ENCODE measurements at places on chromosomes 3 and 15.
A peak's percentile ranks its signal among the peaks of the same experiment; 100 is the strongest.

DNA sequence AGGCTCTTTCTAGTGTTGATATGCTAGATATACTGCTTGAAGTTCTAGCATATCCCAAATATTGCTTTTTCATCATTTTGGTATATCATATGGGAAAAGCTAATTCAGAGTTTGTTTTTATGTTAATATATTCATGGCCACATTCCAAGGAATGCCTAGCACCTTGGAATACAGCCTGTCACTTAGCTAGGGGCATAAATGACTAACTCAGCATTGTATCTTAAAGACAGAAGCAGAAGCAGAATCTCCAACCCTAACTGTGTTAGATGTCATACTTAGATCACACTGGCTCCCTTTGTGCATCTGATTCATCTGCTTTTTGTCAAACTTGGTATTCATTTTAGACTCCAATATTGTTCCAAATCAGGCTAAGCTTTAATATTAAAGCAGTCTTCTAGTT is 130.8 kb upstream of the TSPAN3 start:
- no peak for DNase-seq

- no peak for DNase-seq
Observed at GRCh38 chr3:73661265-73661664, 36.5 kb upstream of the PDZRN3 start.

DNA sequence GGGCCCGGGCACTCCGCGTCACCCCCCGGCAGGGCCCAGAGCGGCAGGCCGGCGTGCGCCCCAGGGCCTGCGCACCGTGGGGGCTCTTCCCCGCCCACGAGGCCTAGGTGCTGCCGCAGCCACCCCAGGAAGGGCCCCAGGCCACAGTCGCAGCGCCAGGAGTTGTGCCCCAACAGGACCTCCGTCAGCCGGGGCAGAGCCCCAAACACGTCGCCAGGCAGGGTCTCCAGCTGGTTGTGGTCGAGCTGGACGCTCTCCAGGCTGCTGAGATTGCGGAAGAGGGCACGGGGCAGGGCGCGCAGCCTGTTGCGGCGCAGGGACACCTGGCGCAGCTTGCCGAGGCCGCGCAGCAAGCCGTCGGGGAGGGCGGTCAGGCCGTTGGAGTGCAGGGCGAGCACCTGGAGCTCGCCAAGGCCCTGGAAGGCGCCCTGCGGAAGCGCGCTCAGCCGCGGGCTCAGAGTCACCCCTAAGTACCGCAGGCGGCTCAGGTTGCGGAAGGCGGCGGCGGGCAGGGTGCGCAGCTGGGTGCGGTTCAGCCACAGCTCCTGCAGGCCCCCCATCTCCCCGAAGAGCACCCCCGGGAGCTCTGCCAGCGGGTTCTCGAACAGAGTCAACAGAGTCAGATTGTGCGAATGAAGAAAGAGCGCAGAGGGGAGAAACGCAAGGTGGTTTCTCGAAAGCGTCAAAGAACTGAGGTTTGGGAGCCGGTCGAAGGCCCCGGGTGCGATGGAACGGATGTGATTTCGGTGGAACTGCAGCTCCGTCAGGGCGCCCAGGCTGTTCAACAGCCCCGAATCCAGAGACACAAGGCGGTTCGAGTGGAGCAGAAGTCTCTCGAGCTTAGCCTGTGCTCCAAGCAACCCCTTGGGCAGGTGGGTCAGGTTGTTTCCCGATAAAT is 2.0 kb downstream of the GP5 start:
- peak; percentile 48 for DNase-seq

GRCh38 chr3:1766384-1766783 is 332.3 kb upstream of the CNTN4 start:
- DNase-seq, result no peak

DNA sequence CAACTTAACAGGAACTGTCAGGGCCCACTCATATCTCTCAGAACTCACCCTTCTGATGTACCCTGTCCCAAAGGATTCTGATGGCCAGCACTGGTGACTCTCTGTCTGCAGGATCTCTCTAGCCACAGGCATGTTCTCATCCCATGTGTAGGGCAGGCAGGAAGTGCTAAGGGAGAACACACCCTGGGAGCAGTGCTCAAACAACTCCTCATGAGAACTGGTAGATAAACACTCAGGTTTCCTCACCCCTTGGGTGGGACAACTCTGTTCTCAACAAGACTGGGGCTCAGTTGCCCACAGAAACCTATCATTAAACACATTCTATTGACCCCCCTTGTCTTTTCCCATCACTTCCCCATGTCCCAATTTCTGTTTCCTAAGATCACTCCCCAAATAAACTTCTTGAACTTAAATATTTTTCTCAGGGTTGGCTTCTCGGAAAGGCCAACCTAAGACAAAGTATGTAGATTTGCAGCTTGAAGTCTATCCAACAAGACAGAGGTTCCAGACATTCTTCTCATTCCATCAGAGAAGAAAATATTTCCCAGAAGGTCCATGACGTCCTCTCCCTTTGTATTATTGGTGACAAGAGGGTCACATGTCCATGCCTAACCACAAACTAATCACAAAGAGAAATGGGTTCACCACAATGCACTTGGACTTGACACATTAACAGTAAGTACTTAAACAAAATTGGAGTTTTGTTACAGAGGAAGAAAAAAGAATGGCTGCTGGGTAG is 276.6 kb upstream of the GADL1 start:
- DNase-seq, result peak; percentile 2

DNA sequence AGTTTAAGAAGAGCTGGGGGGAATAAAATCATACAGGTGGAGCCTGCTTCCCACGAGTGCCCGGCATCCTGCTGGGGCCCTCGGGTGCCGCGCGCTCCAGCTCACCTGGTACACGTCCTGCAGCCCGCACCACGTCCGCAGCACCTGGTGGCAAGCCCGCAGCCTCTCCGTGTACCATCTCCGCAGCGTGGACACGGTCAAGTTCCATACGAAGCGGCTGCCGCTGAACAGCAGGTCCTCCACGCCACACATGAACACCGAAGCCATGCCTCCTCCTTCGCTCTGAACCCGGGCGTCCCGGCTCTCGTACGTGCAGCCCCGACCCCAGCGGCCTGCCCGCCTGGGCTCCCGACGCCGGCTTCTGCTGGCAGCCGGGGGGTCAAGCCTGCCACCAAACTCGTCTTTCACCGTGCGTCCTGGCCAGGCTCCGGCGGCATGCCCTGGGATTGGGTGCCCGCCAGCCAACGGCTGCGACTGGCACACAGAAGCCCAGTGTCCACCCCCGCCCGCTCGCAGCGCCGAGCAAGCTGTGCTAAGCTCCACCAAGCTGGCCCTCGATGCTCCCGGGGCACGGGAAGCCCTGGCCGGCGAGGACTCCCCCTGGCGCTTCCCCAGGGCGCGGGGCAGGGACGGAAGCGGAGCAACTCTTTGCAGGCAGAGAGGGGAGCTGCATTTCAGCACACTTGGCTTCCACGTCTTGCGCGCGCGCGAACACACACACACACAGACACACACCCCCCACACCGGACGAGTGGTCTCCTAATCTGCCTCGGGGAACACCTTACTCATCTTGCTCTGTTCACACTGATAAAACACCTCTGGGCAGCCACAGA is at the start of gene FRMD4B:
Gene FRMD4B (minus strand): TSS at position 366 of the 833 bp plus-strand sequence. CDS start 99 bp downstream, at position 267.
- no peak for DNase-seq

DNA sequence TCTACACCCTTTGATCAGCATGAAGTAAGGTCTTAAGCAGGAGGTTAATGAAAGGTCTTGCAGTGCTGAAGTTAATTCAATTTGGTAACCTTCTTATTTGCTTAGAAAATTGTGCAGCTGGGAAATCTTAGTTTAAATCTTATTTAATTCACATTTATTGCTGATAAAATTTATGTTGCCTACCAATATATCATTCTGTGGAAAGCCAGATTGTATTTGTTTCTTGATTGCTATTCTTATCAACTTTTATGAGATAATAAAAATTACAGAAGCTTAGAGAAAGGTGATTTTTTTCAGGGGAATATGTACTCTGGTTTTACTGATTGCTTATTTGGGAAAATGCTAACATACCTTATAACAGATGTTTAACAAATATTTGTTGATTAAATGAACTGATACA is 64.0 kb upstream of the PAQR5 start:
- DNase-seq, result no peak

DNA sequence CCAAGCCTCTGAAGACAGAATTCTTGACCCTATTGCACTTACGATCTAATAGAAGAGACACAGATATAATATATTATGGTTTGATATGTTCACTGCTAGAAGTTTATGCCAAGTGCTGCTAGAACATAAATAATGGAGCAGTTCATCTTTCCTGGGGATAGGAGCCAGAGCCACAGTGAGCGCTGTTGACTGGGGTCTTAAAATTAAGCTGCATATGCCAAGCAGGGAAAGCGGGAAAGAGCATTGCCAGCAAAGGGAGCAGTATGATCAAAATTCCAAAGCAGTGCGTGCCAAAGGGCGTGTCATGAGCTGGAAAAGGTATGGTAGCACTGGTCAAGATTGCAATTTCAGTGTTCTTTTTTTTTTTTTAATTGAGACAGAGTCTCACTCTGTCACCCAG is 49.1 kb upstream of the ABHD2 start:
- no peak for DNase-seq

- no peak for DNase-seq
Observed at GRCh38 chr3:194738254-194739093, 52.8 kb downstream of the FAM43A start.

- no peak for DNase-seq
Observed at GRCh38 chr3:8767256-8767666, 2.2 kb downstream of the OXTR start.

GRCh38 chr15:98035577-98036010 is 75.1 kb downstream of the ARRDC4 start:
- DNase-seq, result no peak

- DNase-seq, result no peak
Observed at GRCh38 chr15:74220475-74221248, 15.5 kb upstream of the CCDC33 start.

GRCh38 chr3:185984203-185984602 is 46.4 kb upstream of the TRA2B start:
- no peak for DNase-seq

DNA sequence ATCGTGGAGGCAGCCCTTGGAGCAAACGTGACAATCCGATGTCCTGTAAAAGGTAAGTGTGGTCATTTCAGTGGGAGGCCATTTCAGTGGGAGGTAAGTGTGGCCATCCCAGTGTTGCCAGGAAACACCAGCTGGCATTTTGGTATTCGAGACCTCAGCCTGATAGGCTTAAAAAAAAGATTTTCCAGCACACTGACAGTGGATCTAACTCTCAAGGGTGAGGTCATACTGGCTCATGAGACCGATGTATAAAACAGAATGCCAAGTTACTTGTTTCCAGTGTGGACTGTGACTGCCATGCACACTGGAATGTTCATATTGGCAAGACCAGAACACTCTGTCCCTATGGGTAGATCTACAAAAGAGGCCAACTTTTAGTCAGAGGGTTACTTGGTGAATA is 244.4 kb upstream of the GOLGA6L4 start:
- no peak for DNase-seq

DNA sequence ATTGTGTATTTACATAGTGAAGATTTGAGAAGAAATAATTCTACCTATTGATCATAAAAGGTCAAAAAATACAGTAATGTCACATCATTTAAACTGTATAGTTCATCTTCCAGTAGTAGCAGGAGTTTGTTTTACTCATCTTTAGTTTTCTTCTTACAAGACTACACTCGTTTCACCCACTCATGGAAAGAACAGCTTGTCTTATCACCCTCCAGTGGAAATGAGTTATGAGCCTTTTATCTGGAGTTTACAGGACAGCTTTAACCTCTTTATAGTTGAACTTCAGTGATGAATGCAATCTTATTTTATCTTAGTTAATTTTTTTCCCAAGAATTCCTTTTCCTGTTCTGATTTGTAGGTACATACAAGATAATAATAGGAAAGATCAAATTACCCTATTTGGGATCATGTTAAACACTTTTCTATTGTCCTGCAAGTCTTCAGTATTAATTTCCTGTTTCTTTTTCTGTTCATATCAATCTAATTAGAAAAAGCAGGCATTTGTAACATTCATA is 36.8 kb downstream of the RBMS3 start:
- no peak for DNase-seq

GRCh38 chr3:127706785-127707351 is 34.1 kb downstream of the ABTB1 start:
- no peak for DNase-seq

- no peak for DNase-seq
Observed at GRCh38 chr15:58374147-58374546, 57.6 kb upstream of the LIPC start.

- peak; percentile 94 for DNase-seq
Observed at GRCh38 chr3:15797642-15798303, at the start of gene ANKRD28. TSS of gene ANKRD28 (minus strand) at chr3:15797979. CDS start at chr3:15796521, 1,458 bp downstream.

GRCh38 chr3:28917895-28918475 is 362.9 kb upstream of the RBMS3 start:
- DNase-seq, result no peak

DNA sequence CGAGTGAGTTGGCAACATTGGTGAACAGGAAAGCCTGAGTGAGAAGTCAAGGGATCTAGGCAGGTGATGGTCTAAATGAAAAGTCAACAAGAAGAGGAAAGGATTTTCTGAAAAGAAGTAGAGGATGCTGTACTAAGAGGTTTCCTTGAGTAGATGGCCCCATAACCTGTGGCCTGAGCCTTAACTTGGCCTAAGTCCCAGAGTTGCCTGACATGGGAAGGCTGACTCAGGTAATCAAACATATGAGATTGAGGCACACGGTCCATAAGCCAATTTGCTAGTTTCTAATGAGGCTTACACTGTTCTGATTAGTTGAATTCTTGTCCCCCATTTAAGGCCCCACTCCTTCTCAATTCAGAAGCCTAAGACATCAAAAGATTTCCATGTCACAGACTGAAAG is 262.5 kb upstream of the LMCD1 start:
- no peak for DNase-seq

- no peak for DNase-seq
Observed at GRCh38 chr3:147414390-147415138, 5.4 kb downstream of the ZIC1 start.

- DNase-seq, result no peak
Observed at GRCh38 chr15:77633913-77634265, 1.2 kb upstream of the LINGO1 start.

DNA sequence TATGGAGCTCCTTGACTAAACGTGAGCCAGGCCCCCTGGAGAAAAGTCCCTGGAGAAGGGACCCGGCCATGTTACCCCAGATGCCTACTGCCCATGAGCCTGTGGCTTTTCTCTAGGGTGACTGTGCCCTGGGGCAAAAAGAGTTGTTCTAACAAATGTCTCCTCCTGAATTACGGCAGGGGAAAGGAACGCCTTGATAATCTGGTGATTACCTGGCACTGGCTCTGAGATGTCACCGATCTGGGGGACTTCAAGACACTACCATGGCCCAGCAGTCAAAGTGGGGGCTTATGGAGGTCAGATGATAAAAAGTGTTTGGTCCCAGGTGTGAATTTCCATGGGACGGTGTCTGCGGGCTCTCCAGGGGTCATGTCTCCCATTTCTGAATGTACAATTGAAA is 140.7 kb downstream of the KLF13 start:
- no peak for DNase-seq

GRCh38 chr3:97338375-97338774 is 426.2 kb upstream of the ARL6 start:
- DNase-seq, result no peak

- DNase-seq, result no peak
Observed at GRCh38 chr3:41000471-41000870, 198.8 kb upstream of the CTNNB1 start.

GRCh38 chr15:29465196-29465595 is 195.6 kb upstream of the NSMCE3 start:
- no peak for DNase-seq

All from MV-4-11 (cell line).